Panc1 (cell line): ENCODE measurements at places on chromosomes 11 and 22. TPM values are rescaled to one million over a fixed set of nuclear protein-coding genes. Genes with fewer than 3 reads are reported as not detected.

PHLDB1 gene
- total RNA-seq = 97.7 TPM

PNPLA3 gene
- total RNA-seq = 4.9 TPM

ATL3 gene
- 79.0 TPM for total RNA-seq

SHANK2 gene
- 1.7 TPM for total RNA-seq

- no peak for DNase-seq
These were observed 38.9 kb downstream of the ARHGEF12 start for GRCh38 chr11:120375076-120375475.

DNA sequence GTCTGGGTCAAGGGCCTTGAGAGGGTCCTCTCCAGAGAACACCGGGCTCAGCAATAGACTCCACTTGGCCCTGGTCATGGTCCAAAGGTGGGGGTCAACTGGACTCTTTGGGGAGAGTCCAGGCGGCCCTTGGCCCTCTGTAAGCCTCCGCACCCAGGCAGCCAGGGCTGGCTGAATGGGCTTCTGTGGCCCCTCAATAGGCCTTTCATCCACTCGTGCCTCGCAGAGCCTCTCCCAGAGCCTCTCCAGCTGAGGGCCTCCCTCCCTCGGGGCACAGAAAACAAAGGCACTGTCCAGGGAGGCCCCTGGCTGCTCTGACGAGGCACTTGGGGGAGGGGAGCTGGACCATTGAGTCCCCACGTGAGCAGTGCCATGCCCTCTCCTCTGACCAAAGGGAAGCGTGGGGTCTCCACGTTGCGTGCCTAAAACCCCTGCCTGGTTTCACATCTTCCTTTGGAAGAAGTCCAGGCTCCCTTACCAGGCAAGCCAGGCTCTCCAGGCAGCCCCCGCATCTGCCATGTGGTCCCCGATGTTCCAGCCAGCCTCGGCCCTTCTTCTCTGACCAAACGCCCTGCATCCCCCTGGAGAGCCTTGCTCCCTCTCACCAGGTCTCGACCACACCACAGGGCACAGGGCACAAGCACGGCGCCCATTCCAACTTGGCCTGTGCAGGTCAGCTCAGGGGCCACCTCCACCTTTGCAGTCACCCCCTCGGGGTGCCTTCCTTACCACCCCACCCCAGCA is 15.5 kb downstream of the KIAA0930 start:
- DNase-seq = no peak

DNA sequence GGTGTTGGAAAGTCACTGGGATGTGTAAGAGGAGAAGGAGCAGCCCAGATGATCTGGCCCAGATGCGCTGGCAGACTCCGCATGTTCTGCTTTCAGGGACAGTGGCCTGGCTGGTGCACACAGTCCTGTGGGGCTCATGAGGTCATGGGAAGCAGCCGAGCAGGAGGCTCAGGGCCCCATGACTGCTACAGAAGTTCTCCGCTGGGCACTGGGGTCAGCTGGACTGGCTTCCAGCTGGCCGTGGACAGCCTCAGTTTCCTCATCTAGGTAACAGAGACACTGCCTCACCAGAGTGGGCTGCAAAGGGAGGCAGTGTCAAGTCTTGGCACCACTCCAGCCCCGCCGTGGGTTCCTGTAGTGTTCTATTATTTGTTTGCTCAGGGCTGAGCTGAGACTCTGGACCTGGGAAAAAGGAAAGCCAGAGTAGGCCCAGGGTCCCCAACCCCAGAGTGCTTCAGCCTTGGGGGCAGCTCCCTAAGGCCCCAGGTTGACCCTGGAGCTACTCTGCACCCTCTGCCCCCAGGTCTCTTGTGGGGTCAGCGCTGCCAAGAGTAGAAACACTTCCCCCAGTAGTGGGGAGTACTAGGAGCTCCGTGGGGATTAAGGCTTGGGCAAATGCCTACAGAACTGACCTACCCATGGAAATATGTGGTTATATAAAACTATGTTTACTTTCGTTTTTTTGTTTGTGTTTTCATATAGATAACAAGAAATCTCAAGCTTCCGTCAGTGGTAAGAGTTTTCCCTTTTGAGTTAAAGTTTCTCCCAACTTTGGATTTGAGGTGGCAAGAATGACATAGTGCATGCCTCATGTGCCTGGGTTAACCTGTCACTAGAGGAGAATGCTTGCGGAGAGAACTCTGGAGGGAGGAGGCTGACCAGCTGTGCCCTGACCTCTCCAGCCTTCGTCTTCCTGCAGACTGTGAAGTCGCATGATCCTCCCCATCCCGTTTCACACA is 45.3 kb downstream of the MED15 start:
- DNase-seq = no peak

DNA sequence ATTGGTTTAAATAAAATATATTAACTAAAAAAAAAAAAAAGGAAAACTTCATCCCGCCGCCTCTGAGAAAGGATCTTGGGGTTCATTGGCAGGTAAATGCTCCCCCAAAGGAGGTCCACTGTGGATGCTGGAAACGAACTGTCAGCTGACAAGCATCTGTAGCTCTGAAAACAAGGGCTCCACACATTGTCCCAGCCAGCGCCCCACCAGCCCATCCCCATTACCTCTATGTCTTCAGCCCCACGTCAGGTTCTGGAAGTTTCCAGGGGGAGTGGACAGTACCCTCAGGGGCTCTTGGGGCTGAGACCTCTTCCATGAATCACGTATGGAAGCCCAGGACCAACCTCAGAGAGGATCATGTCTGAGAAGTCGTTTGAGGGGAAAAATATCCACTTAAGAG is 66.4 kb upstream of the WNT7B start:
- DNase-seq = no peak

DNA sequence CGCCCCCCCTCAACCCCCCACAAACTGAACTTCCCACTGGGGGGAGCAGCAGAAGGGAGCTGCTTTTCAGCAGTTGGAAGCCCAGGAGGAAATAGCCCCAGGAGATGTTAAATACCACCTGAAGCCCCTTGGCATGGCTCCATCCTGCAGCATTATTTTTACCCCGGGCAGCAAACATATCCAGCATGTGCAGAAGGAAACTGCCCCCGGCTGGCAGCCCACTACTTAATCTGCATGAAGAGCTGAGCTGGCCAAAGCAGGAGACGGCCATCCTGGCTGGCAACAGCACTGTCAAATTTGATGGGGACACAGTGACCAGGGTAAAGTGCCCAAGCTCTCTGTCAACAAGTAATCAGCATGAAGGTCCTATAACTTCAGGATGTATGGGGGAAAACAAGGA is 32.0 kb downstream of the BUD13 start:
- DNase-seq = no peak

DNA sequence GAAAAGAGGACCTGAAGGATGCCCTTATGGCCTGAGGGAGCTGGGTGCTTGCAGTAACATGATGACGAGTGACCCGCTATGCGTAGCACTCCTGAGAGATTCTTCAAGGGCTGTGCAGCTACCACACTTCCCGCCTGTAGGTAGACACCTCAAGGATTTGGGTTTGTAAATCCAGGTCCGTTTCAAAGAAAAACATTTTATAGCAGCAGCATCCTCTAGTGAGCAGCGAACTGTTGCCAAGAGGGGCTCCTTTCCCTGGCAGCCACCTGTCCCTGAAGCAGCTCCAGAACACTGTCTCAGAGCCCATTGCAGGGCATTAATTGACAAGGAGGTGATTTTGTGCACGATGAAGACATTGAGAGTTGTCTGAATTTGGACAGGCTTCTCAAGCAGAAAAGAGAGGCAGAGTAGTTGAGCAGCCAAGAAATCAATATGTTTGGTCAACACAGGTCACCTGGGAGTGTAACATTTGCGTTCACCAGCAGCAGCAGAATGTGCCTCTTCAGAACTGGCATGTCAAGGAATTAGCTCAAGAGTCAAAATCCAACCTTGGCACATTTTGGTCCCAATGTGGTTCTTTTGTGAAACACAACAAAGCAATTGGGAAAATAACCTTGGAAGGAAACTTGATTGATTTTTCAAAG is 209.8 kb upstream of the MTNR1B start:
- no peak for DNase-seq

GRCh38 chr22:40040927-40041326 is 46.2 kb downstream of the FAM83F start:
- no peak for DNase-seq

GRCh38 chr11:2525941-2526807 is 81.4 kb downstream of the KCNQ1 start:
- DNase-seq = no peak

GRCh38 chr11:73995247-73995646 is 12.6 kb upstream of the UCP2 start:
- DNase-seq = no peak

- no peak for DNase-seq
These were observed 45.8 kb downstream of the LRRC32 start for GRCh38 chr11:76624500-76625379.

DNA sequence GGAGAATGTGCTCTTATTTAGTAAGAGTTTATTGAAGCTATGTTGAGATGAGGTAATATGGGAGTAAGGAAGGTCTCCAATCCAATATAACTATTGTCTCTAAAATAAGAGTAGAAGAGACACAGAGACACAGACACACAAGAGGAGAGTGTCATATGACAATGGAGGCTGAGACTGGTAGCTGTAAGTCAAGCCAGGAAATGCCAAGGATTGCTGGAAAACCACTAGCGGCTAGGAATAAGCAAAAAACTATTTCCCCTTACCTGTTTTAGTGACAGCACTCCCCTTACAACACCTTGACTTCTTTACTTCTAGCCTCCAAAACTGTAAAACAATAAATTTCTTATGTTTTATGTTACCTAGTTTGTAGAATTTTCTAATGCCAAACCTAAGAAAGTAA is 1652.8 kb downstream of the LRRC4C start:
- no peak for DNase-seq

- DNase-seq = no peak
These were observed 121.9 kb downstream of the PKNOX2 start for GRCh38 chr11:125286486-125286885.

DNA sequence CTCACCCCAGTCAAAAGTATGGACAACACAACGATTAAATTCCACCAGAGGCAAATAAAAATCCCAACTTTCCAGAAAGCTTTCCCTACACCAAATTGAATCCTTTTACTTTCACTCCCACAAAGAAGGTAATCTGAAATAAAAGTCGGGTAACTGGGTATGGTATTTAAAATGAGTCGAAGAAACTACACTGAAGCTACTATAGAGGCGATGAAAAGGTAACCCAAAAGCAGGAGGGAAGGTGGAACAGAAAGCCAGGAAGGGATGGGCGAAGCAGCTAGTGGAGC is 1.1 kb downstream of the PICALM start:
- no peak for DNase-seq

- no peak for DNase-seq
These were observed 267.5 kb downstream of the AASDHPPT start for GRCh38 chr11:106344966-106345365.

GRCh38 chr11:134685793-134686380 is 273.8 kb upstream of the B3GAT1 start:
- no peak for DNase-seq

GRCh38 chr22:50301581-50301991 is 5.9 kb downstream of the PLXNB2 start:
- DNase-seq = no peak

DNA sequence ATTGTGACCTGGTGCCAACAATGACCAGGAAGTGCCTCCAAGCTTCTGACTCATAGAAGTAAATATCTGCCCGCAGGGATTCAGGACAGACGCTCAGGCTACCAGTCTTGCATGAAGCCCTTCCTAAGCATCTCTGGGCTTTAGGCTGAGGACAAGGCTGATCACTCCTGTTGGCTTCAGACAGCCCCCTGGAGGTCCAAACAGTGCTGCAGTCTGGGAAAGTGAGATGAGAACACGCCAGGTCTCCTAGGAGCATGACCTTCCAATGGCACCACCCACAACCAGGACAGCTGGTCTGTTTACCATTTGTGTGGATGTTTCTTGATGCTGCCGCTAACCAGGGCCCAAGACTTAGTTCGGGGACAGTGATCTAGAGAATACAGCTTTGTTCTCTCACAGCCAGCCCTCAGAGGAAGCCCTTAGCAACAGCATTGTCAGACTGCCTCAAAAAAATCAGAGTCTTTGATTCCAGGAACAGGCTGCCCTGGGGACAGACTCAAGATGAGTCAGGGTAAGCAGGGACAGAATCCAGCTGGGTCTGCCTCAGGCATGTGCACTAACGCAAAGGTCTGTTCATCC is 111.2 kb downstream of the ZNF280B start:
- no peak for DNase-seq

DNA sequence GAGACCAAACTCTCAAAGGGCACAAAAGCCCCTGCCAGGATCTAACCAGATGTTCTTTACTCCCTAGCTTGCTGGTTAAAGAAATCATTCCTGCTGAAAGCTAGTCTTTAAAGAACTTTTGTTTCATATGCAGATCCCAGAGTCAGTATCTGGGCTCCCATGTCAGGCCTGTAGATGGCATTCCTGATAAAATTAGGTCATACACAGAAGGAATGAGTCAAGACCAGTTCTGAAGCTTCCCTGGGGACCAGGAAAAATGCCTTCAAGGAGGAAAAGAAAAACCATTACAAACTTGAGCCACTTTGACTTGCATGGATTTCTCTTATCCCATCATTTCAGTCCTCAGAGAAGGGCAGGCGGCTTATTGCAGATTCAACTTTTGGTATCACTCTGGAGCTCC is 5.9 kb downstream of the DBX1 start:
- DNase-seq = no peak

- DNase-seq = no peak
These were observed 2.0 kb downstream of the MYOD1 start for GRCh38 chr11:17721242-17721999.

DNA sequence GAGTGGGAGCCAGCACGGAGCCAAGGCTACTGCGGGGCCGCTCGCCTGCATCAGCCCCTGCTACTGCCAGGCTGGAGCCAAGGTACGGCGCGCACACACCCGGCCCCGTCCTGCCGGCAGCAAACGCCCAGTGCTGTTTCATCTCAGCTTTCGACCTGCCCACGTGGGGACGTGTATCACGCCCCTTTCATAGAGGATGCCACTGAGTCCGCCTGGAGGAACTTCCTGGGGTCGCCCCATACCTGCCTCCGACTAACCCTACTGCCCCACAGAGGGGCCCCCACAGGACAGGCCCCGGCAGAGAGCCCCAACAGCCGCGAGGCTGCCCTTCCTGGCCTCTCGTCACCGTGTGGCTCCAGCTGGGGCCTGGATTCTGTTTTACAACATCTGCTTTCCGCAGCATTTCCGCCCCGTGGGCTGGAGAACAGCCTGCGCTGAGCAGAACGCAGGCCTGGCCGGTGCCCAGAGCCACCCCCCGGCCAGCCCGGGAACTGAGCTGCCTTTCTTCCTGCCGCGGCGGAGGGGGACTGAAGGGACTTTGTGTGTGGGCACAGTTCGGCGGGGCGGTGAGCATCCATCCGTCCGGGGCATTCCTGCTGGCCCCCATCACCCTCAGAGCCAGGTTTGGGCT is 22.9 kb upstream of the ARHGAP8 start:
- DNase-seq = no peak

DNA sequence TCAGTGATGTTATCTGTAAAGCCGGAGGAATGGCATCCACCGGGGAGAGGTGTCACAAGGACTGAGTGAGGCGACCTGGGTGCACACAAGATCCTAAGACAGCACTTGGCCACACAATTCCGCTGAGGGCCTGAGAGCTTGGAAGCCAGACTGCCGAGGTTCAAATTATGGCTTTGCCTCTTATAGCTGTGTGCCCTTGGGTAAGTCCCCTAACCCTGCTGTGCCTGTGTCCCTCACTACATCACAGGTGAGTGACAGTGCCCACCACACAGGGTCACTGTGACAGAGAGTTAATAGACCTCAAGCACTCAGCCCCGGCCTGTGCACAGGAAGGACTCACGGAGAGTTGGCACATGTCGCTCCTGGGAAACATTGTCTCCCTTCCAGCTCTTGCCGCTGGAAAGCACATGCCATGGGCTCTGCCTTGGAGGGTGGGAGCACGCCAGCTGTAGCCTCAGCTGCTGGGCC is 592 bp downstream of the RHOD start:
- no peak for DNase-seq
